ENCODE measurements at places on chromosomes 7 and 10.

- DNase-seq: no peak
Measured at GRCh38 chr10:95245425-95246055, 45.3 kb downstream of the PDLIM1 start.

DNA sequence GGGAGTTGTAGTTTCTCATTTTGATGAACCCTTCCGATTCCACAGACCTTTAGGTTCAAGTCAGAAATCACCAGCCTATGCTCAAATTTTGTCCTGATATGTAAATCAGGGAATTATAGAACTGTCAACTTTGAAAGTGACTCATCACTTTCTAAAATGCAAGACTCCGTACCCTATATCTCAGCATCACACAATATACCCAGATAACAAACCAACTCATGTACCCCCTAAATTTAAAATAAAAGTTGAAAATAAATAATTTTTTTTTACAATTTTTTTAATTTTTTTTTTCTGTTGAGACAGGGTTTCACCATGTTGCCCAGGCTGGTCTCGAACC, 393 bp upstream of the ARHGAP19 start:
- no peak for DNase-seq

GRCh38 chr7:136869001-136869961, 829 bp downstream of the CHRM2 start:
- DNase-seq: peak; percentile 28

GRCh38 chr10:54363390-54363789, 437.6 kb downstream of the PCDH15 start:
- no peak for DNase-seq

DNA sequence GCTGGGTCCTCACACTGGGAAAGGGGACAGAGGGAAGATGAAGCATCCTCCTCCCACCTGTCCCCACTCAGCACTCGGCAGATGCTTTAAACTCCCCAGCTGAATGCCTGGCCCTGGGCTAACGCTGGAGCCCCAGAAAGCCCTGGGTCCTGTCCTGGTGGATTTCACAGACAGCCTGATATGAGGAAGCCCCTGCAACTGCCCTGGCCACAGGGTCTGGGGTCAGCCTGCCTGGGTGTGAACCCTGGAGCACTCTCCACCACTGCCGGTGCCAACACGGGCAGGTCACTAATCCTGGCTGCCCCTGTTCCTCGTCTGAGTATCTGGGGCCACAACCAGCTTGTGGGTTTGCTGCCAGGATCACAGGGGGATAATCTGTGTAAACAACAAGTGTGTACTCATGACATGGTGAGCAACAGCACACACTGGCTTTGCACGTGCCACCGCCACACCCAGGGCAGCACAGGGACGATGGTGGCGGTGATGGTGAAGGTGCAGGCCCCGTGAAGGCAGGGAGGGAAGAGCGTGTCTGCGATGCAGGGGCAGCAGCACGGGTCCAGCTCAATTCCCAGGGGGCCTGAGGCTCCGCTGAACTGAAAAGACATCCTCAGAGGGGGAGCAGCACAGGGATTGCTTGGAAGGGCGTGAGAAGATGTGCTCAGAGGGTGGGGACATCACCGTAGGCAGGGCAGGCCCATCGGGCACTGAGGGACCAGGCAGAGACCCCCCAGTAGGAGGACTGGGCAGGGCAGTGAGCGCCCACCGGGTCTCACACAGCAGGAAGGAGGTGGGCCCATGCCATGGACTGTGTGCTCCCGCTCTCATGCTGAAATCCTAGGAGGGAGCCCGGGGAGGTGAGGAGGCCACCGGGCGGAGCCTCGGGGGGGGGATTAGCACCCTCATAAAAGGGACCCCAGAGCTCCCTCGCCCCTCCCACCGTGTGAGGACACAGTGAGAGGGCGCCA, 238.7 kb downstream of the MAD1L1 start:
- no peak for DNase-seq

DNA sequence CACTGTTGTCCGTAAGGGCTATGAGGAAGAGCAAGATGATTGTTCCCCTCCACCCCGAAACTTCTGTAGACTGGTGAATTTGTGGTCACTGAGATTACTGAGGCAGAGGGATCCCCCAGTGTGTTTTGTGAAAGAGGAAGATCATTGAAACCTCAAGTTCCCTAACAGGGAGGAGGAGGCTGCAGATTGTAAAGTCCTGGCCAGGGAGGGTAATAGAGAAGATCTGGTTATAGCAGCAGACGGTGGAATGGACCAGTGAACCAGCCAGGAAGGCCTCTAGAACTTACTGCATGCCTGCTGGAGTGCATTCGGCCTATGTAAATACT, 31.1 kb downstream of the LMTK2 start:
- no peak for DNase-seq

DNA sequence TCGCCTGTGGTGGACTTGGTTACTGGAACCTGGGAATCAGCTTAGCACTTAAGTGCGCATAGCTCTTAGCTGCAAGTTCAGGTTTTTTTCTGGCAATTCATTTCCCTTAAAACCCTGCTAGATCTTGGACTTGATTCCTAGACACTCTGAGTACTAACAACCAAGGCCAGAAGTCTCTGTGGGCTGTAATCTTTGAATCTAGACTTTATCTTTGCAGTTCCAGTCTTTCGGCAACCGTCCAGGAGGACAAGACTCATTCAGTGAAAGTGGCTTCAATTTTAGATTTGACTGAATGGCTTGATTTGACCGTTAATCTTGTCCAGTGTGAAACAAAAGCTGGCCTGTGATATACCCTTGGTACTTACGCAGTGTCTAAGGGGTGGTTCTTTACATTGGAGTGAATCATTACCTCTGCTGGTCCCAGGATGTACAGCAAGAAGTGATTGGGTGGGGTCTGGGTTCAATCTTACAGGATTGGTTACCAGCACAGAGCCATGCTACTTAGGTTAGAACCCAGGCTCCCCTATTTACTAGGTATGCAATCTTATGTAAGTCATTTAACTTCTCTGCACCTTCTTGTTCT, 16.4 kb downstream of the PTTG1IP2 start:
- no peak for DNase-seq

- no peak for DNase-seq
Measured at GRCh38 chr10:103793429-103793828, 61.9 kb downstream of the SH3PXD2A start.

DNA sequence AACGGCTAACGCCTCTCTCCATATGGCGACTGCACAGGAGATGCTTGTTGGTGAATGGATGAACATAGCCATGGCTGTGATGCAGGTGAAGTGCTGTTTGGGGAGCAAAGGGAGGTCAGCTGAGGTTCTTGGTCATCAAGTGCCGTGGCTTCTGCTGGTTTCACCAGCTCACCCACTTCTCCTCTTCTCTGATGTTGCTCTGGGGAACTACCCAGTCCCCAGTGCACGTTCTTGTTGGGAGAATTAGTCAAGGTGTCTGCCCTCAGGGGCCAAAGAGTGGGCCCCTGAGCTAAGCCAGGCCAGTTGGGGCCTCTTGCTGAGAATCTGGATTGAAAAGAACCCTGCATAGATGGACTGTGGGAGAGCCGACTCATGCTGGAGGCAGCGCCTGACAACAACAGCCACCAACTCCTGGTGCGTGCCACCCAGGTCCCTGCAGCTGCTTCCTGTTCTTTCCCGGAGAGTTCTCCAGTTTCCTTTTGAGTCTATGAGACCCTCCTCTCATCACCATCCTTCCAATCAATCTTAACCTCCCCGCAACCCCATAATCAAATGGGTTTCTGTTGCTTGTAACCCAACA, 3.0 kb downstream of the BTBD16 start:
- DNase-seq: no peak

GRCh38 chr7:76193466-76193865, 8.2 kb upstream of the SRRM3 start:
- DNase-seq: no peak
